ENCODE measurements at places on chromosomes 12 and 14.

- DNase-seq: no peak
Measured at GRCh38 chr14:72434856-72435255, 459.0 kb downstream of the DPF3 start.

DNA sequence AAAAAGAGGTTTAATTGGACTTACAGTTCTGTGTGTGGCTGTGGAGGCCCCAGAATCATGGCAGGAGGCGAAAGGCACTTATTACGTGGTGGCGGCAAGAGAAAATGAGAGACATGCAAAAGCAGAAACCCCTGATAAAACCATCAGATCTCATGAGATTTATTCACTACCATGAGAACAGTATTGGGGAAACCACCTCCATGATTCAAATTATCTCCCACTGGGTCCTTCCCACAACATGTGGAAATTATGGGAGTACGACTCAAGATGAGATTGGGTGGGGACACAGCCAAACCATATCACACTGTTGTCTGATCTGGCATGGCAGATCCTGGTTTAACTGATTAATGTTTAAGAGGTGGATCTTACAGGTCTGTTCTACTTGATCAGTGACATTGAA lies 5.6 kb downstream of the DDX47 start:
- DNase-seq: no peak

DNA sequence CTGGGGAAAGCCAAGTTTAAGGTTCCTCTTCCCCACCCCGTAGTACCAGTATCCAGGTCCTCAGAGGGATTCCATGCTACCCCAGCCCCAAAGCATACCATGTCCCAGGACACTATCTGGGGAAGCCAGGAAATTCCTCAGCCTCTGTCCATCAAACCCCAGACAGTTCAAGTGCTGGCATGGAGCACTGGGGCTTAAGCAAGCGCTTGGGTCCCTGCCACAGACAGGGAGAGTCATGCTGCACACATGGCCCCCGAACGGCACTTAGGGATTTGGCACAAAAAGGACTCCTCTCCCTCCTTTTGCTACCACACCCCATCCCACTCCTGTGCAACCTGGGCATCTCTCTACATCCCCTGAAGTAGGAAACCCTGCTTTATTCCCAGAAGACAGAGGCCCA lies 21.8 kb downstream of the ADCY6 start:
- DNase-seq: no peak

DNA sequence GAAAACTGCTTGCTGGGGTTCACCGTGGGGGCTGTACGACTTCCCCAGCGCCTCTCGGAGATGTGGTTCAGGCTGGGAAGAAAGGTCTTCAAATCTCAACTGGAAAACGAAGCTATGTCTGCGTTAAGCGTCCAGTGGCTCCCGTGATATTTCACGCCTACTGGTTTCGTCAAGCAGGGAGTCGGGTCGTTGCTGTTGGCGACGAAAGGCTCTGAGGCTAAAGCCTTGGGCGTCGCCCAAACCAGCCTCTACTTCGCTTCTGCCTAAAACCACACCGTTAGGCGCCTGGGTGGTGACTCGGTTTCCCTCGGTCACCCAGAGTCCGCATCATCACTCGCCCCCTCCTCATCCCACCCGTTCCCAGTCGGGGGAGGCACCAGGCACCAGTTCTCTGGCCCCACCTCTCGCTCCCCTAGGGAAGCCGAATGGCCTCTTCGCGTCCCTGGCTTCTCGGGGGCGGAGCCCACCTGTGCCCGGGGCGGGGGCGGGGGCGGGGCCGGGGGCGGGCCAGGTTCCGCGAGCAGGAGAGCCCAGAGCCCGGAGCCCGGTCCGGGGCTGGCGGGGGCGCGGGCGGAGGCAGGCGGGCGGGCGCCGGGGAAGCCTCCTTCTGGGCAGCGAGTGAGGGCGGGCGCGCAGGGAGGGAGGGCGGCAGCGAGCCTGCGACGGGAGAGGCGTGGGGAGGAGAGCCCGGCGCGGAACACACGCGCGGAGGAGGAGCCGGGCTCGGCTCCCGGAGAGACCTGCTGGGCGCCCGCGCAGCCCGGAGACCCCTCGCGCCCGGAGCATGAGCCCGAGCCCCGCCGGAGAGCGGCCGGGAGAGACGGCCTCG lies at the start of gene B4GALNT3:
Gene B4GALNT3, plus strand, starts transcription at position 510 of the 829 bp plus-strand sequence. CDS start 438 bp downstream, outside the sequence.
- DNase-seq: no peak

GRCh38 chr12:132428936-132429601 lies 60.9 kb upstream of the FBRSL1 start:
- DNase-seq: peak; percentile 41

All from large intestine (tissue), 12 donors.